ENCODE measurements at places on chromosomes 6 and 20. TPM values are rescaled to one million over a fixed set of nuclear protein-coding genes. Genes with fewer than 3 reads are reported as not detected.

RAMACL gene
- 0.14 TPM for total RNA-seq

GRCh38 chr20:62792940-62793756 lies 3.1 kb upstream of the MRGBP start:
- no peak overlapping the region for H3K4me3 ChIP-seq
- H3K4me1 ChIP-seq, result peaks cover 8% of the 10 kb centered on the region
- peaks cover 1% of the 10 kb centered on the region for H3K36me3 ChIP-seq

C6orf163 gene
- total RNA-seq, result 1.5 TPM

GRCh38 chr6:16146028-16146427 lies 17.1 kb downstream of the MYLIP start:
- DNase-seq, result no peak
- peaks cover 65% of the 10 kb centered on the region for H3K36me3 ChIP-seq
- H3K4me1 ChIP-seq, result no peaks in the 10 kb centered on the region
- H3K27ac ChIP-seq, result no peak overlapping the region
- H3K27me3 ChIP-seq, result no peaks in the 10 kb centered on the region

GRCh38 chr20:63252284-63252711 lies 2.0 kb downstream of the NKAIN4 start:
- H3K4me3 ChIP-seq, result no peak overlapping the region
- no peak overlapping the region for H3K27ac ChIP-seq
- H3K36me3 ChIP-seq, result no peaks in the 10 kb centered on the region
- H3K27me3 ChIP-seq, result peaks cover 76% of the 10 kb centered on the region
- H3K4me1 ChIP-seq, result no peaks in the 10 kb centered on the region

DNA sequence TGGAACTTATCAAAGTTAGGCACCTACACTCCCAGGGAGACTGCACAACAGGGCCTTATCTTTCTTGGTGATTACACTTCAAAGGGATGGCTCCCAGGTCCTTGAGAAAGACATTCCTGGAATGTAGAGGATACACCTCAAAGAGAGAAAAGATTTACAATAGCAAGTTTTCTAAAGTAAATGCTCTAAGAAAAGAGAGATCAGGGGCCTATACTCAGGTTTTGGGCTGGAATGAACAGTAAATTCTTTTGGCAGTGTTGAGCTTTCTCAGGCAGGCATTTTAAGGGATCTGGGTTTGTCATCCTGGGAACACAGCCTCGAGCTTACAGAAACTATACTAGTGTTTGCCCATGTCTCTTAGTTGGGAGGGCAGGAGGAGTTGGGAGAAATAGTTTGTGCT lies 31.7 kb upstream of the ME1 start:
- peaks cover 16% of the 10 kb centered on the region for H3K4me1 ChIP-seq
- no peak overlapping the region for H3K4me3 ChIP-seq
- peak overlapping the region; percentile 89 for H3K27ac ChIP-seq
- no peaks in the 10 kb centered on the region for H3K27me3 ChIP-seq
- DNase-seq, result peak; percentile 12

GRCh38 chr6:137824556-137824879 lies 42.5 kb upstream of the TNFAIP3 start:
- H3K27me3 ChIP-seq, result no peaks in the 10 kb centered on the region
- no peaks in the 10 kb centered on the region for H3K36me3 ChIP-seq
- H3K4me1 ChIP-seq, result peaks cover 25% of the 10 kb centered on the region
- peak overlapping the region; percentile 46 for H3K27ac ChIP-seq
- DNase-seq, result no peak

- H3K36me3 ChIP-seq, result no peaks in the 10 kb centered on the region
- DNase-seq, result no peak
- no peaks in the 10 kb centered on the region for H3K27me3 ChIP-seq
Observed at GRCh38 chr6:128919412-128920180, 36.7 kb downstream of the LAMA2 start.

GRCh38 chr6:163341224-163342061 lies 73.1 kb upstream of the QKI start:
- DNase-seq, result peak; percentile 70
- peak overlapping the region; percentile 86 for H3K27ac ChIP-seq
- H3K36me3 ChIP-seq, result no peaks in the 10 kb centered on the region
- no peak overlapping the region for H3K4me3 ChIP-seq

All from cardiac muscle cell (in vitro differentiated cells and primary cell).